Mesothelial cell of epicardium (in vitro differentiated cells): ENCODE measurements at places on chromosomes 11 and 22. TPM values are rescaled to one million over a fixed set of nuclear protein-coding genes. Genes with fewer than 3 reads are reported as not detected.

GRCh38 chr22:48897645-48898370 lies 929.9 kb downstream of the BRD1 start:
- DNase-seq: no peak

The CCDC116 gene
- 0.78 to 1.3 TPM (median 0.84 TPM) in 3 replicates for total RNA-seq

- DNase-seq: no peak
Observed at GRCh38 chr22:32864596-32864995, 63.1 kb downstream of the TIMP3 start.

DNA sequence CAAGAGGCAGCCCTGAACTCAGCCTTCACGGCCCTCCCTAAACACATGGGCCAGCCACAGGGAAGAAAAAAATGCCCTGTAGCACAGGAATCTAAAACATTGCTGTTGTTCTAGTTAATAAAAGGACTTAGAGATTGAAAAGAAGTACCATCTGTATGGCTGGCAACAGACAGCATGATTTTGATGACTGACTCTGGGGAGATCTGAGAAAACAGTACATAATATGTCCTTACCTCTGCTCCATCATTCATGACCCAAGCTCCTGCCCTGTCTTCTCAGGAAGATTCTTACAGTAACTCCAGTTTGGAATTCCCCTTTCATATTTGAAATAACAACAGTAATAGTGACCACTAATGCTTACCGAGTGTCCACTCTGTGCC lies 244.2 kb downstream of the ETS1 start:
- no peak for DNase-seq

GRCh38 chr11:133408936-133409335 lies 123.4 kb downstream of the OPCML start:
- no peak for DNase-seq

- DNase-seq: no peak
Observed at GRCh38 chr11:69199583-69200315, 44.0 kb downstream of the SMIM38 start.

DNA sequence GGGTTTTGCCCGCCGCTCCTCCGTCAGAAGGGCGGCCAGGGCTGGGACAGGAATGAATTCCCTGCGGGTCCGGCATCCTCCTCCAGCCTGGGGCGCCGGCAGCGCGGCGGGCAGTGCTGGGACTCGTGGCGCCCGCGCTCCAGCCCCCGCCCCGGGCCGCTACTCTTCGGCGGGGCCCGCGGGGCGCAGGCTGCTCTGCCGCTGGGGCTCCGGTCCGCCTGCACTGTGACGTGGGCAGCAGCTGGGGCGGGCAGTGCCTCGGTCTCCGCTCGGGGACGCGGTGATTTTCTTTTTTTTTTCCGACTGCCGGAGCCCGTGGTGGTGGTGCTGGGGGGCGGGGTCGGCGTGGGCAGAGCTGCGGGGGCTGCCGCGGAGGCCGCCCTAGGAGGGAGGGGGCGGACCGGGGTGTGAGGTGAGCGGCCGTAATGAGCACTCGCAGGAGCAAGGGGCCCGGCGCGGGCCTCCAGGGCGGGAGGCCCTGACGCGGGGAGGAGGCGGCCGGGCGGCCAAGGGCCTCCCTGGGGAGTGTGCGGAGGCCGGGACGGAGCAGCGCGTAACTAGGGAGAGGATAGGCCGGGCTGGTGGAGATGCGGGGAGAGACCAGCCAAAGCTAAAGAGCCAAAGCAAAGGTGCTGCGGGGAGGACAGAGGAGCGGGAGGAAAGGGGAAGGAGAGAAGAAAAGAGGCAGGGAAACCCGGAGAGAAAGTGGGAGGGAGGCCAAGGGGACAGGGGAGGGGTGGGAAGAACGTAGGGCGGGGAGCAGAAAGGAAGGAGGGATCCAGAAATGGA lies 73.3 kb upstream of the ZBED5 start:
- peak; percentile 57 for DNase-seq

DNA sequence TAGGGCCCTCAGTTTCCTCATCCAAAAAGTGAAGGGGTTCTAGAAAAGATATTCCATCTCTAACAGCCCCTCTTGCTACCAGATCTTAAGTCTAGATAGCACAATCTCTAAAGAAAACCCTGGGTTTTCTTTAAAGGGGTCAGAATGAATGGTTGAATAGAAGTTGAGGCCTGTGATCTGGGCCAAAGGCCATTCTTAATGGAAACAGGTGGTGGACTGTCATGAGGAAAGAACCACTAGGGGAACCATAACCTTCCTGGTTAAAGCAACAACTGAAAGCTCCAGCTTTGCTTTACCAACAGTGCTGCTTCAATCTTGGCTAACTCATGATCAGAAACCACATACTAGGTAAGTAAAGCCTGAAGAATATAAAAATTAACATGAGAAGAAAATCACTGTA lies 1.8 kb downstream of the CELF1 start:
- no peak for DNase-seq

The SIPA1 gene
- 37.1 to 42.9 TPM (median 37.5 TPM) in 3 replicates for total RNA-seq

GRCh38 chr11:133526790-133527189 lies 5.5 kb downstream of the OPCML start:
- no peak for DNase-seq

The BARX2 gene
- total RNA-seq: 59.8 to 73.5 TPM (median 69.9 TPM) in 3 replicates

The HORMAD2 gene
- 0.23 to 0.47 TPM in 2 of 3 replicates, not detected in the other for total RNA-seq

DNA sequence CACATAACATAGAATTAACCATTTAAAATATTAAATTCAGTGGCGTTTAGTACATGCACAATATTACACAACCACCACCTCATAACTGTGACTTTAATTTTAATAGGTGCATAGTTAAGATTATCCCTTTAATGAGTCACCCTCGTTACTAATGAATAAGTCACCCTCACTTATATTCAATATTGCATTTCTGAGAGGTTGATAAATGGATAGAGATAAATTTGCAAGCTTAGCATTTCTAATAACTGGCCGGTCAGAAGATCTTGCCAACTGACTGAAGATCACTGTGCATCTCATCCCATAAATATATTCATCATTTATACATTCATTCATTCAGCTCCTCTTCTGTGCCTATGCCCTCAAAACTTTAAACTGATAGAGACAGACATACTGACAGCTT lies 243.7 kb downstream of the TTC28 start:
- no peak for DNase-seq

The PRAME gene
- not detected in 3 replicates for total RNA-seq

- DNase-seq: no peak
Observed at GRCh38 chr22:19639610-19640135, 74.6 kb upstream of the SEPTIN5 start.

DNA sequence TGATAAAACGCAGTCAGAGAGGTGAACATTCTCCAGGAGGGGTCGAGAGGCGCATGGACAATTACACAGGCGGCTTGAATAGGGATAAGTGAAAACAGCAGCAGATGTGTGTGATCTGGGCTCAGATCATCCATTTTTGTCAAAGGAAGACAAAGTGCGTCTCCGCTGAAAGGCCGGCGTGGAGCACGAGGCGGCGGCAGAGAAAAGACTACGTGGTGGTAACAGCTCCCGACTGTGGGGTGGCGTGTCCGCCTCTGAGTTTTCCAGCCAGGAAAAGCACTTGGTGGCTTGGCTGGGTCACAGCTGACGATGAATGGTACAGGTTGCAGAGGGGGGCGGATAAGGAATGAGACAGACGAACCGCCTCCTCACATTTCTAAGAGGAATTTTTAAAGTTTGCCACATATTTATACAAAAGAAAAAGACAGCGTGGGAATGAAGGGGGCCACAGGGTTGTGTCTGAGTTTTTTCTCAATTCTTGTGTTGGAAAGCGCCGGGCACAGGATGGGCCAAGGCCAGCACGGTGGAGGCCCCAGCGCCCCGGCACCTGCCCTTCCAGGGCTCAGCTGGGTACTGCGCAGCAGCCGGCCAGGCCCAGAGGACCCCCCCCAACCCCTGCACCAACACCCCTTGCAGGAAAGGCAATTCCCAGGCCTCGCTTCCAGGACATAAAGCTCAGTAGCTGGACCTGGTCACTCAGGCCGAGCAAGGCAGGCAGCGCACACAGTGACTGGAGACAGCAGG lies 80.4 kb downstream of the TRMU start:
- DNase-seq: no peak

The CCDC87 gene
- 0.25 to 0.42 TPM (median 0.41 TPM) in 3 replicates for total RNA-seq

GRCh38 chr11:92253421-92253820 lies 28.8 kb downstream of the FAT3 start:
- DNase-seq: no peak

GRCh38 chr11:125376117-125376516 lies 119.9 kb downstream of the FEZ1 start:
- no peak for DNase-seq

DNA sequence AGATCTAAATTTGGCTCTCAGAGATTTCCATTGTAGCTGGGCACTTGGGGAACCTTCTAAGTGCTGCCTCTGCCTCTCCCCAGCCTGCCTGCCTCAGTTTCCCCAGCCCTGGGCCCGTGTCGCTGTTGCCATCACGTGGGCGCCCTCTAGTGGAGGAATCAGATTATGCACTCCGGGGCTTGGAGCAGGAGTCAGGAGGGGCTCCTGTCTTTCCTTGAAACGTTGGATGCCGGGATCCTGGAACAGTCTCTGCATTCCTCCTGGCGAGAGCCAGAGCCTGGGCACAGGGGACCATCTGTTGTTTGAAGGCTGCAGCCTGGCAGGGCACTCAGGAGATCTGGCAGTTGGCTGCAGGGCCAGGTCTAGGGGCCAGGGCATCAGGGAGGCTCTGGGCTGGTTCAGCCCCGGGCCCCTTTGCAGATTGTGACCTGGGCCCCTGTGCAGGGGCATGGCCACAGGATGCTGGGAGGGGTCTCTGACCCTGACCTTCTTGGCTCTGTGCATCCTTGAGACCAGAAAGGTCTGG lies 71.6 kb downstream of the LRP5 start:
- DNase-seq: peak; percentile 85
